ENCODE measurements at places on chromosomes 4 and X.

GRCh38 chr4:10173754-10174749, 57.5 kb upstream of the WDR1 start:
- H3K27me3 ChIP-seq = peaks cover 6% of the 10 kb centered on the region
- no peak overlapping the region for H3K27ac ChIP-seq
- H3K36me3 ChIP-seq = no peaks in the 10 kb centered on the region
- DNase-seq = no peak

- H3K4me3 ChIP-seq = no peak overlapping the region
- DNase-seq = no peak
- no peak overlapping the region for H3K27ac ChIP-seq
- H3K36me3 ChIP-seq = no peaks in the 10 kb centered on the region
These were observed 88.6 kb upstream of the HHIP start for GRCh38 chr4:144557404-144557803.

- no peak overlapping the region for H3K27ac ChIP-seq
- peaks cover 5% of the 10 kb centered on the region for H3K27me3 ChIP-seq
- DNase-seq = no peak
- no peaks in the 10 kb centered on the region for H3K36me3 ChIP-seq
- no peaks in the 10 kb centered on the region for H3K4me1 ChIP-seq
These were observed 65.3 kb upstream of the FAM120C start for GRCh38 chrX:54248309-54248708.

GRCh38 chr4:153418558-153418957, 47.6 kb upstream of the TMEM131L start:
- H3K27me3 ChIP-seq = no peaks in the 10 kb centered on the region
- H3K4me3 ChIP-seq = no peak overlapping the region
- no peak for DNase-seq

DNA sequence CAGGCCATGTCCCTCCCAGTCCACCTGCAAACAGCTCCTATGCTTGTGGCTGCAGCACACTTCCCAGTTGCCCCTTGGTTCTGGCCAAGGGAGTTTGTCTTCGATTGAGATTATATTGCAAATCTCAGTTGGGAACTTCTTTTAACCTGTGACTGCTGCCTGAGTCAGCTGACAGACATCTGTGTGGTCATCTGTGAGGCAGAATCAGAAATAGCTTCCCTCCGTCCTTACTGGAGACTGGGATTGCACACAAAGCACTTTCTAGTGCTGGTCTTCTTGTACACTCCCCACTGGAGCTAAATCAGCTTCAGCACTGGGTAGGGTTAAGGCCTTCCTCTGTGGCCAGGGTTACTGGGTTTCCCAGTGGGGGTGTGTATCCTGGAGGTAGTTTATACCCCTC, 34.3 kb downstream of the ZNF330 start:
- DNase-seq = no peak
- H3K36me3 ChIP-seq = no peaks in the 10 kb centered on the region
- H3K27ac ChIP-seq = no peak overlapping the region
- peaks cover 12% of the 10 kb centered on the region for H3K27me3 ChIP-seq
